SW 1271 (cell line): ENCODE measurements at places on chromosomes 4 and X.

DNA sequence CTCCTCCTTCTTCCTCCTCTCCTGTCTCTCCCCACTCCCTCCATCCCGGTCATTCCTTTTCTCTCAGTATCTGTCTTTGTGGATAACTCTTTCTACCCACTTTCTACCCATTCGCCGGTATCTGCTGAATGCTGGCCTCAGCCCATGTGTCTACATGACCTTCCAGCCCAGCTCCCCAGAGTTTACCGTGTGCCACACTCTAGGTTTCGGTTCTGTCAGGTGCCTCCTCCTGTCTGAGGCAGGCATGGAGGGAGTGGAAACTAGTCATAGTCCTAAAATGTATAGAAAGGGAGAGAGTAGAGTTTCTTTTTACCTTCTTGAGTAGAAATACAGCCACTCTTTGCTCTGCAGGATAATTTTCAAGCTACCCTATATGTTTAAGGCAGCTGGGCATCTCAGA lies 33.5 kb upstream of the SCRG1 start:
- DNase-seq: no peak

- DNase-seq: no peak
Observed at GRCh38 chr4:2652415-2653160, 103.5 kb downstream of the TNIP2 start.

DNA sequence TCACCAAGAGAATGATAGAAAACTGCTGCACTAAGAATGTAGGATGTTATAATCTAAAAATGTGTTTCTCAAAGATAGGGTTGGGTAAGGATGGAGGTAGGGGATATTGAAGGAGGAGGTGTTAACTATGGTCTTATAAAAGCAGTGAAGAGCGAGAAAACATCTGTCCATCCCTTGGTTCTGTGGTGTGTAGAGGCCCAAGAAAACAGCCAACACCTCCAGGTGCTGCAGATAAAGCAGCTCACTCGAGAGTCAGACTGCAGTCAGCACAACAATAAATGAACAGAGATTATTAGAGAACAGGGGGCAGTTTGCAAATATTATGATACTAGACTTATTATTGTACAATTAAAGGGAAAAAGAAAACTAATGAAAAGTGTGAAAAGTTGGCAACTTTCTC lies 141.5 kb downstream of the CAMK2D start:
- no peak for DNase-seq

GRCh38 chrX:53089925-53090324 lies 4.0 kb upstream of the KANTR start:
- DNase-seq: no peak

GRCh38 chr4:182640491-182640890 lies 276.7 kb downstream of the DCTD start:
- no peak for DNase-seq

GRCh38 chr4:18630218-18631110 lies 608.9 kb upstream of the LCORL start:
- no peak for DNase-seq

DNA sequence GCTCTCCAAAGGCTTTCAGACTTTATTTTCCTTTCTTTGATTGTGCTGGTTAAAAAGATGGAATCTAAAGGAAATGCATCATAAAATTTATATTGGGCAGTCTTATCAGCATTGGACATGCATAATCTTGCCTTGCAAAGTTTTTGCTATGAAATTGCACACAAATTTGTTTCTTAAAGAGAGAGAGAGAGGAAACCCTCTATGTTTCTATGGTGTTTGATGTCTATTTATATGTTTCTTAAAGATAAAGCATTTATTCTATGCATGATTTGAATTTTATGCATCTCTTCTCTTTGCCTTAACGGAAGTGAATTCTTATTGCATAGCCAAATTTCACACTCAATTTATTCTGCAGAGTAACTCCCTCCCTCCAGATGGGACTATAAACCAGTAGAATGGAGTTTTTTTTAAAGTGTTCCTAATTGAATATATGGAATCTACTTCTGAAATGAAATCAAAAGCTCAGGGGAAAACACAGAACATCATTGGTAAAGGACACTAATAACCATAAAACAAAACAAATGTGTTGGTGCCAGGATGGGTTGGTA lies 83.5 kb upstream of the PPARGC1A start:
- no peak for DNase-seq

DNA sequence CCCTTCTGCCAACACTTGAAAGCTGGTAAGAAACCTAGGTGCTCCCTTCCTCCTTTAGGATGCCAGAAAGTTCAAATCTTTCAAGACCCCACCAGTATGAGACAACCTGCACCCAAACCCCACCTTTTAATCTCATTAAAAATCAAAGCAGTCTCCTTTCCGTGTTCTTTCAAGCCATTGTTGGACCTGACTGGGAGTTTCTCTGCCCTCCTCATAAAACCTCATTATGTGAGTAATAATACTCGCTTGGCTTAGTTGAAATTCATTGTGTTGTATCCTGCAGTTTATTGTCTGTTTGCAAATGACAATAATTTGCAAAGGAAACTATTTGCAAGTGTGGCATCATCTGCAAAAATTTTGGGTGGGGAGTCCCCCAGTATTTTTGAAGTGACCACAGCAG lies 133.2 kb upstream of the VEGFC start:
- no peak for DNase-seq

GRCh38 chr4:153748378-153748777 lies 11.4 kb downstream of the RNF175 start:
- no peak for DNase-seq

- no peak for DNase-seq
Observed at GRCh38 chrX:111778591-111778990, 97.4 kb upstream of the TRPC5OS start.

DNA sequence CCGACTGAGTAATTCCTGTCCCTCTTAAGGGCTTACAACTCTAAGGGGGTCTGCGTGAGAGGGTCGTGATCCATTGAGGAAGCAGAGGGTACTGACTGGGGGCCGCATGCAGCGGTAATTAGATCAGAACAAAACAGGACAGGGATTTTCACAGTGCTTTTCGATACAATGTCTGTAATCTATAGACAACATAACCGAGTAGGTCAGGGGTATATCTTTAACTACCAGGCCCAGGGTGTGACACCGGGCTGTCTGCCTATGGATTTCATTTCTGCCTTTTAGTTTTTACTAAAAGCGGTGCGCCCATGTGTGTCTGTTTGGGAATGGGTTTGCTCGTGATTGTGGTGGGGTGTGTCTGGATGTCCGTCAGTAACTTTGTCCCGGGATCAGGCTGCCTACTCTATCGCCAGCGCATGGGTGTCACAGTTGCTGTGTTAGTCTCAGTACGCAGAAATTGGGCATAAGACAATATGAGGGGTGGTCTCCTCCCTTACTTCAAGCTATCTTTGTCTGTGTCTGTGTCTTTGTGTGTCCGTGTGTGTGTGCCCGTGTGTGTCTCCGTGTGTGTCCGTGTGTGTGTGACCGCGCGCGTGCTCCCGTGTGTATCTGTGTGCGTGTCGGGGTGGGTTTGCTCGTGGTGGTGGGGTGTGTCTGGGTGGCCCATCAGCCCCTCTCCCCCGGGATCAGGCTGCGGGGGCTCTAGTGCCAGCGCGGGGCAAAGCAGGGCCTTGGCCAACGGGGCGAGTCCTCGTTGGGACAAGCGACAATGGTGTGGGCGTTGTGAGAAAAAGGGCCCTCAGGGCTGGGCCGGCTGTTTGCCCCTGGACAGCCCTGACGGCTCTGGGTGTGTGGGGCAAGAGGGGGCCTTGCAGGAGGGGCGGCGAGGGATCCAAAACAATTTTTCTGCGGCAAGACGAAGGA lies 10.4 kb downstream of the FRG2 start:
- DNase-seq: no peak

- no peak for DNase-seq
Observed at GRCh38 chr4:21041708-21042107, 341.4 kb downstream of the PACRGL start.

DNA sequence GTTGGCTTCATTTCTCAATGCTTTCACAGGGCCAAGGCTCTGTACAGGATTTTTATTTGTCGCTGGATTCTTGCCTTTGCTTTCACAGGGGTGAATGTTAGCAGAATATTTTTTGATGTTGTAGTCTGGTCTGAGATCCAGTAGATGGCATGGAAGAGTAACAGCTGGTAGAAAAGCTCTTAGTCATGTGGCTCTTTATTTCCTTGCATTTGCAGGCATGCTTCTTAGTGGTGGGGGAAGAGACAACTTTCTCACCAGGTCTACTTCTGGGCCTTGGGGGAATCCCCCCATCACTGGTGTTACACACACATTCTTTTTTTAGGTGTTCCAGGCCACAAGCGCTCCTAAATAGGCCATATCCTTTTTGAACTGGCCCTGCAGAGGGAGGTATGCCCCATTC lies 58.2 kb upstream of the DKK2 start:
- DNase-seq: no peak

GRCh38 chr4:2220016-2220630 lies 21.8 kb downstream of the HAUS3 start:
- DNase-seq: peak; percentile 65

- DNase-seq: no peak
Observed at GRCh38 chr4:42397635-42398170, 415 bp downstream of the SHISA3 start.

DNA sequence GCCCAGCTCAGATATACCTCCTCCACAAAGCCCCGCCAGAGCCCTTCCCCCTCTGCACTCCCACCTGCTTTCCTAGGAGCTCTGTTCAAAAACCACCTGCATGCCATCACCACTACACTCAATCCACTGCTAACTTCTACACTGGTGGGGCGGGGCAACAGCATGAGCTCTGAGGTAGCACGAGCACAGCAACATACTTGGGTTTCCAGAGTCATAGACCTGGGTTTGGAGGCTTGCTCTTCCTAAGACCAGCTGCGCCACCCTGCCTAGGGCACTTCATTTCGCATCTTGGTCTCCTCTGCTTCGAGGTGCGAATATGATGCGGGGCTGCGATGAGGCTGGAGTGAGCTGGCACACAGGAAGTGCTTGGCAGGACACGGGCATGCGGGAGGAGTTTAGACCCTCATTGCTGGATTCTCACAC lies 3.6 kb downstream of the SASH3 start:
- no peak for DNase-seq

DNA sequence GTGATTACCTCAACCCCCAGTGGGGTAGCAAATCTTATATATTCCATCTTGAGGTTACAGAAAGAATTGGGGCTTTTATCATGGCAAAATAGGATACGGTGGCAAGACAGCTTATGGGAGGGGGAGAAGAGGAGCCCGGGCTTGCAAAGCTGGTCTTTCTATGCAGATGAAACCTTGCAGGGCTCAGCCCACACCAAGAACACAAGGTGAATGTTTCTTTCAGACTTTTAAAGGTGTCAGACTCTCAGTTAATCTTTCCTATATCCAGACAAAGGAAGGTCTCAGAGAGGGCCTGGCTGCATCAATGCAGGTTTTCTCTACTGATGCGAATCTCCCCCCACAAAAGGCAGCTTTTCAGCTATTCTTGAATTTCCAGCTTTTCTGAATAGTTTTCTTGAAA lies 59.9 kb upstream of the WDR17 start:
- no peak for DNase-seq

DNA sequence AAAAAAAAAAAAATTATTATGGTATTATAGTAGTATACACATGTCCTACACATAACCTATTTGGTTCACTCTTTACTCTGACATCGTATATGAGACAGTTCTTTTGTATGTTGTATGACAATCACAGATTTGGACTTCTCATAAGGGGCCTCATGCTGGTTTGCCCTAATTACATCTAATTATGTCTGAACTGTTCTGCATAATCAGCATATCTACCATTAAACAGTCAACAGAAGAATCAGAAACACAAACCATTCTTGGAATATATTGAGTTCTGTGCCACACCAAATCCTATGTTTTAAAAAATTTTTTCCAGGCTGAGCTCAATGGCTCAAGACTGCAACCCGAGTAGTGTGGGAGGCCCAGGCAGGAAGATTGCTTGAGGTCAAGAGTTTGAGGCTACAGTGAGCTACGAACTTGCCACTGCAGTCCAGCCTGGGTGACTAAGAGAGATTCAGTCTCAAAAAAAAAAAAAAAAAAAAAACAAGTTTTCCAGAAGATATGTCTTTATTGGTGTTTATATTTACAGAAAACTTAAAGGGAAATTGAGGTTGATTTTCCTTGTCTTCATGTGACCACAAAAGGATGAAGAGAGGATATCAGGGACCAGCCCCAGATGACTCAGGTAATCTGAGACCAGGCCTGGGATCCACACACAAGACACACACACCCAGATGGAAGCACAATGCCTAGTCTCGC lies 22.2 kb downstream of the TRIM61 start:
- DNase-seq: no peak

- DNase-seq: no peak
Observed at GRCh38 chr4:14452001-14452400, 550.3 kb upstream of the CPEB2 start.
